Activated CD4-positive, alpha-beta T cell treated with anti-CD3 and anti-CD28 coated beads for 24 hours (primary cell): ENCODE measurements at places on chromosomes 3 and 15.

DNA sequence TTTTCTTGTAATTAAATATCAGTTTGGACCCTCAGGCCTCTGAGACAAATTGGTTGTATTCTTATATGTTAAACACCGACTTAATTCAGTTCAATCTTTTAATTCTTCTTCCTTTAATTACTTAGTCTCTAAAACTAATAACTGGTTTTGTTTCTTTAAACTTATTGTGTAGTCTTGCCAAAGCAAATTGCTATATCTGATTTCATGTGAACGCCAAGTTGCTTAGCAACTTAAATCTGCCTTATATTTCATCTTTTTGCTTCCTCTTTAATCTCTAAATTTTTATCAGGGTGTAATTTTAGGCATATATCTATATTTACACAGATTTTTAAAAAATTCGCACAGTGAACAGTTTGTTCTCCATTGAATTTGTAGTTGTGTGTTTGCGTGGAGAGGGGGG, 82.2 kb downstream of the CADM2 start:
- no peak for DNase-seq

GRCh38 chr3:5220193-5220592, 32.7 kb downstream of the EDEM1 start:
- DNase-seq, result no peak

- DNase-seq, result no peak
Observed at GRCh38 chr3:174101244-174101643, 703.7 kb downstream of the NLGN1 start.

- DNase-seq, result no peak
Observed at GRCh38 chr3:183015185-183015584, 34.8 kb upstream of the DCUN1D1 start.

DNA sequence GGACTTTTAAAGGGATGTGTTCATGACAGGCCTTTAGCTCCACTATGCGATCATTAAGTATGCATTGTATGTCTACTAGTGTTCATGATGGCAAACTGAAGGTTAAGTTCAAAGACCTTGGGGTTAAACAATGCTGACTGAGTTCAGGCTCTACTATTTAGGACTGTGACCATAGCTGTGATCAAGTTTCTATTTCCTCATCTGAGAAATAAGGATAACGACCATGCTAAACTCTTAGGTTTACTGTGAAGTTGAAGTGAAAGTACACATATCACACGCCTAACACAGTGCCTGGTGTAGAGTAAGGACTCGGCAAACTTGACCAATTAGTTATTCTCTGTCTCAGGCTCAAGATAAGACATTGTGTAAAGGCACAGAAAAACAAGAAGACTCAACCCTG, 243.2 kb downstream of the MBNL1 start:
- no peak for DNase-seq

GRCh38 chr3:171064461-171064860, 37.9 kb upstream of the SLC2A2 start:
- DNase-seq, result no peak

- no peak for DNase-seq
Observed at GRCh38 chr3:144229953-144230352, 258.3 kb downstream of the DIPK2A start.

DNA sequence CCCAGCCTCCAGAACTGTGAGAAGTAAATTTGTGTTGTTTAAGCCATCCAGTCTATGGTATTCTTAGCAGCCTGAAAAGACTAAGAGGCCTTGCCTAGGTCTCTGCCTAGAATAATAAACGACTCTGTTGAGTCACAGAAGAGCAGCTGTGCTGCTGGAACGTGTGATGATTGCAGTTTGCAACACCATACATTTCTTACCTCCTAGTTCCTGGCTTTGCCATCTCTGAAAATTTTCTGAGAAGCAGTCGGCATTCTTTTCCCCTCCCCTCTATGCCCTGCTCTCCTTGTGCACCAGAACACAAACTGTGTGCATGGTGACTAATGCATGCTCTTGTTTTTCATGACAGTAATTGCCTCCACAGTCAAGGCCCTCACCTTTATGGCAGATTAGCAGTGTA, 301.3 kb downstream of the IL20RB start:
- DNase-seq, result no peak

- DNase-seq, result no peak
Observed at GRCh38 chr15:101063212-101063611, 144.1 kb downstream of the LRRK1 start.

DNA sequence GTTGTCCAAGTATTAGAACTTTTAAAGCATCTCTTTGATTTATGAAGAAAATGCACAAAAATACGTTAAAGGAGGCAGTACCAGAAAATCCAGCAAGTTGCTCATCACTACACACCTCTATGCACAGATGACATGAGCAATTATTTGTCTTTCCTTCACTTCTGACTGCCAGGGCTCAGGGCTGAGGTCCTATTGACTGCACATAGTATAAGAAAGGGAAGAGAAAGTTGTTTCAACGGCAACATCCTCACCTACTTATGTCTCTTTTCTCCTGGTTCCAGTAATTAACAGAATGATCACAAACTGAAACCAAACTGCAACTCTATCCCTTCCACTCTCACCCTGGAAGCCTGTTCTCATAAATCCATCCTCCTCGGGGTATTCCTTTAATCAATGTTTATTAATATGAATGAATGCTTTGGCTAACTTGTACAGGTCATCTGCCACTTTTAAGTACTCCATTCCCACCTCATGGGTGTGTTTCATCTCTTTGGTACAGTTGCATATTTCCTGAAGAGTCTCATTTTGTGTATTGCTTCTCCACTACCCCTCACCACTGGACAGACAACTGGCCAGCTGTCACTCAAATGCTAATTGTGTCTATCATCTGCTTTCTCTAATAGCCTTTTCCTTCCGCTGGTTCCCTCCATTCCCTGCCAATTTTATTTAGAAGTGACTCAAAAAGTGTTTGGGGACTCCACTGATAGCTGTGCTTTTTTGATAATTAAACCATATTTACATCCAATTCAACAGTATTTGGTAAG, 34.5 kb downstream of the RAB27A start:
- DNase-seq, result no peak

- no peak for DNase-seq
Observed at GRCh38 chr3:81161100-81161499, 600.3 kb downstream of the GBE1 start.

DNA sequence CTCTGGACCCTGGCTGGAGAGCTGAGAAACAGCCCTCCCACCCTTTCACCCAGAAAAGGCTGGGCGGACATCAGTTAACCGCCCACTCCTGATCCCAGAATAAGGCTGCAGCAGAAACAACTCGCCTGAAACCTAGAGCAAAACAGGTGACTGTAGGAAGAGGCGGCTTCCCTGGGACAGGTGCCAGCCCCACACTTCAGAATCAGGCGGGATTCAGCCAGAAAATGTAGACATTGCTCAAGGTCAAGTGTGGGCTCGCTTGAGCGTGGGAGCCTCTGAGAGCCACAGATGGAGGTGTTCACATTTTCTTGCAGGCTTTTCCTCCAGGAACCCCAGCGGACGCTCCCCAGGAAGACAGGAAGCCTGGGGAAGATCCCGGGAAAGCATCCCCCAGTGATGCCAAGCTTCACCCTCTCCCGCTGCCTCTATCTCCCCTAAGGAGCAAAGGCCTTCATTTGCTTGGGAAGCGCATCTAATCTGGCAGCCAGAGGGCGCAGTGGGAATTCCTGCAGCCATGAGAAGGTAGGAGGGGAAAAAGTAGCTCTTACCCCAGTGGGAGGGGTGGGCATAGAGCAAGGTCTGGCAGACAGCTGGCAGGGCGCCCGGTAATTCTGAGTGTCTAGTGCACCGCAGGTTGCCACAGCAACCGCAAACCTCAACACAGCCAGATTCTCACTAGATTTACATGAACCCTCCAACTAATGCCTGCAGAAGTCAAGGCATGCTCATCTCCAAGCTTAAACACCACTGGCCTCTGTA, 77.7 kb downstream of the OCA2 start:
- DNase-seq, result peak; percentile 11

DNA sequence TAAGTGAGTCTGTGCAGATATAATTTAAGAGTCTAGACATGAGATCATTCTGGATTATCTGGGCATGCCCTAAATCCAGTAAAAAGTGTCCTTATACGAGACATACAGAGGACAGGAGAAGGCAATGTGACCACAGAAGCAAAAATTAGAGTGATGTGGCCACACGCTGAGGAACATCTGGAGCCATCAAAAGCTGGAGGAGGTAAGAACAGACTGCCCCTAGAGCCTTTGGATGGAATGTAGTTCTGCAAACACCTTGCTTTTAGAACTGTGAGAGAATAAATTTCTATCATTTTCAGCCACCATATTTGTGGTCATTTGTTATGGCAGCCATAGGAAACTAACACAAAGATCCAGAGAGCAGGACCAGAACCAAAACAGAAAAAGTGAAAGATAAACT, 41.0 kb downstream of the CD200 start:
- DNase-seq, result no peak

DNA sequence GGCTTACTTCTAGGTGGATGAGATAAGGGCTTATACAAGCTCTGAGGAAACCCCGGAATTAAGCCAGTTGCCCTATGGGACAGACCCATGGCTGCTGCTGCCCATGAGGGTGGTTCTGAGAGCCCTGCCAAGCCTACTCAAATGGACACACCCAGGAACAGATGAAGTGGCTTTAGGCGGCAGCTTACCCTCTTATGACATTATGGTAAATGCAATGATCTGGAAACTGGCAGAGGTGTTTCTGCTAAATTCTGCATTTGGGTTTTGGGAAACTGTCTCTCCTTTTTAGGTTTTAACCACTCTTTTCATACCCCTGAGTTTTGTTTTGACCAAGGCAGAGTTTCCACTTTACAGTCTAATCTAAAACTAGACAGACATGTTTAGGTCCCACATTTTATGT, 9.0 kb upstream of the ZBED2 start:
- no peak for DNase-seq

GRCh38 chr3:184982076-184982475, 170.1 kb downstream of the VPS8 start:
- DNase-seq, result no peak

GRCh38 chr15:73907035-73907408, 19.2 kb upstream of the LOXL1 start:
- DNase-seq, result no peak

DNA sequence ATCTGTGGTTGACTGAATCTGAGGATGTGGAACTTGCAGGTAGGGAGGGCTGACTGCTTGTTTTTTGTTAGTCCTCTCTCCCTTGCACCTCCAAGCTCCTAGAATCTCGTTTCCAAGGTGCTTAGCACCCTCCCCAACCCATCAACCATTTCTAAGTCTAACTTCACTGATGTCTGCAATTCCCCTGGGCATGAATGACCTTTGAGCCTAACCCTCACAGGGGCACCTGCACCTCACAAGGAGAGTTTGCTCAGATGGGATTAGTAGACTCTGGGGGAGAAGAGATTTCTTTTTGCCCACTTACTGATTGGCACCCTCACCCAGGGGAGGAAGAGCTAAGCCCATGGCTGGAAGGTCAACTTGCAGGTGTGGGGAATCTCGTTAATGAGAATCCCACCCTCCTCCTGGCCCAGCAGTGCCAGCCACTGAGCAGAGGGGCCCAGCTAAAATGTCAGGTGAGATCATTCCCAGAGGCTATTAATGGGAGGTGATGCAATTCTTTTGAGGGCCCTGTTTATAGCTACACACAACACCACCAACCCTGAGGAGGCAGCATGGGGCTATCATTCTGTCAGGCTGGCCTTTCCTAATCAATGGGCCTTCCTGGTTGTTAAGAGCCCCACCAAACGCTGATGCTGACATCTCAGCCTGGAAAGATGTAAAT, 81.6 kb upstream of the HERC1 start:
- DNase-seq, result no peak

DNA sequence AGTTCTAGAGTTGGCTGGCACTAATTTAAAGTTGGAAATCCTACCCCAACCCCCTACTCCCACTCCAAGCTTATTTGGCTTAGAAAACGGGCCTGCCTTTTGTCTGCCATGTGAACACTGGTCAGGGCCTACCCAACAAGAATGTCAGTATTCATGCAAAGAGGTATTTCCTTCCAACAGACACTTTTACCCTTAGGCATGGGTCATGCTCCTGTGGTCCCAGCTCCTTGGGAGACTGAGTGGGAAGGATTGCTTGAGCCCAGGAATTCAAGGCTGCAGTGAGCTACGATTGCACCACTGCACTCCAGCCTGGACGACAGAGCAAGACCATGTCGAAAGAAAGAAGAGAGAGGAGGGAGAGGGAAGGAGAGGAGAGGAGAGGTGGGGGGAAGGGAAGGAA, 137.5 kb upstream of the LRTM1 start:
- DNase-seq, result no peak

DNA sequence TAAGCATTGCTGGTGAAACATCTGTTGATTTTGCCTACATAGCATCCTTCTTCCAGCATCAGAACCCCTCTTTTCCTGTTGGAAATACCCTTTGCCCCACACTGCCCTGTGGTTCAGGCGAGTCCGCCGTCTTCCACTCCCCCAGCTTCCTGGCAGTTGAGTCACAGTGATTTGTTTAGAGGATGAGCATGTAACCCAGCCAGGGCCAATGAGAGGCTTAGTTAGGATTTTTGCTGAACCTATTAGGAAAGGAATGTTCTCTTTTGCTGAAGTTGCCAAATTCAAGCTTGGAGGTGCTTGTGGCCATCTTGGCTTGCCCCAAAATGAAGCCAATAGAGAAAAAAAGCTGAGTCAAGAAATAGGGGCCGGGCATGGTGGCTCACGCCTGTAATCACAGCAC, 19.0 kb upstream of the MEX3B start:
- no peak for DNase-seq

DNA sequence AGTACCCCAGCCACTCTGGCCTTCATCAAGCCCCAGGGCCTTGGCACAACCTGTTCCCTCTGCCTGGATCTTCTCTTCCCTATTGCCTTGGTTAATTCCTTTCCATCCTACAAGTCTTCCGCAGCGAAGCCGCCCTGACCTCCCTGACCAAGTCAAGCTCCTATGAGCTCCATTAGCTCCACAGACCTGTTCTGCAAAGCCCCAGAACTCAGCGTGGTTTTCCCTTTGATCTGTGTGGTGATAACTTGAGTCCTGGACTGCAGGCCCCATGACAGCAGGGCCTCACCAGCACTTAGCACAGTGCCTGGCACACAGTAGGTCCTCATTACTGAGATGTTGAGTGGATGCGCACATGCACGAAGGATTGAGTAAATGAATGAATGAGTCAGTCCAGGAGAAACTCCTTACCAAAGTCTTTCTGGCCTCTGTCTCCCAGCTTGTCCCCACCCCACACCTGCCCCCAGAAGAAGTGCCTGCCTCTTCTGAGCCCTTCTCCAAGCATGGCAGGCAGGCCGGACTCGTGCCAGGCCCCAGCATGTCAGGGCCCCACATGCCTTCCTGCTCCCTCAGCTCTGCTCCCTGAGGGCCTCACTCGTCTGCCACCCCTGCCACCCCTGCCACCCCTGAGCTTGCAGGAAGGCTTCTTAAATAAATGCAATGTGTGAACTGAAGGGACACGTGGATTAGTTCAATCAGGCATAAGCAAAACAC, 6.3 kb downstream of the ANPEP start:
- DNase-seq, result no peak

DNA sequence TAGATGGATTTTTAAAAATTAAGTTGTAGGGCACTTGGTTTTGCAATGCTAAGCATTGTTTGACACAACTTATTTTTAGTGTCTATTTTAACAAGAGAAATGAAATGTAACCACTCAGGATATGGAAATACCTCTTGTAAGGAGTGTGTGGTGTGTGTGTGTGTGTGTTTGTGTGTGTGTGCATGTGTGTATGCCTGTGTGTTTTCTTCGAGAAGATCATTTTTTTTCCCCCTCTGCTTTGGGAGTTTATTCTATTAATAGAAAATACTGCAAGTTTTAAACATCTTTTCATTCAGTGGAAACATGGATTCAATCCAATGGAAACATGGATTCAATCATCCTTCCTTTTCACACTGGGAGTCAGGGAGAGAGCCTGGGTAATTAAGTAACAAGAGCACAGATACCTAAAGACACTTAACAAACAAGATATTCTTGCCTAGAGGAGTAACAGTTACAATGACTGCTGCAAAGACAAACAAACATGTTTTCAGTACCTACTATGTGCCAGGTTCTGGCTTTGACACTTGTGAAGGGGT, 567.2 kb upstream of the TBL1XR1 start:
- no peak for DNase-seq
